Cortex of kidney (tissue), 1 donor: ENCODE measurements at places on chromosomes 7 and 10.

DNA sequence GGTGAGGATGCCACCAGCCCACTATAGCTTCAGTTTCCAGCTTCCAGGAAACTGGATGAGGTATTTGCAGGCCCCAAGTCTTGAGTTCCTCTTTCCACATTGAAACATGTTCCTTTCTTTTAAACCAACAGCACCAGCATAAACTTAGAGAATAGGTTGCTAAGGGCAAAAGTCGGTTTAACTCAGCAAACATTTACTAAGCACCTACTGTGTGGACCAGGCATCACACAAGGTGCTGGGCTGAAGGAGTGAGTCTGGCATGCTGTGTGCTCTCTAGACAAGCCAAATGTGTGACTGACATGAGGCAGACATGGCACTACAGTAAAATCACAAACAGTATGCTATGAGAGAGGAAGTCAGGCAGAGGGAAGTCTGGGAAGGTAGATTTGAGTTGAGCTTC, 11.0 kb upstream of the RASSF4 start:
- no peak for DNase-seq

DNA sequence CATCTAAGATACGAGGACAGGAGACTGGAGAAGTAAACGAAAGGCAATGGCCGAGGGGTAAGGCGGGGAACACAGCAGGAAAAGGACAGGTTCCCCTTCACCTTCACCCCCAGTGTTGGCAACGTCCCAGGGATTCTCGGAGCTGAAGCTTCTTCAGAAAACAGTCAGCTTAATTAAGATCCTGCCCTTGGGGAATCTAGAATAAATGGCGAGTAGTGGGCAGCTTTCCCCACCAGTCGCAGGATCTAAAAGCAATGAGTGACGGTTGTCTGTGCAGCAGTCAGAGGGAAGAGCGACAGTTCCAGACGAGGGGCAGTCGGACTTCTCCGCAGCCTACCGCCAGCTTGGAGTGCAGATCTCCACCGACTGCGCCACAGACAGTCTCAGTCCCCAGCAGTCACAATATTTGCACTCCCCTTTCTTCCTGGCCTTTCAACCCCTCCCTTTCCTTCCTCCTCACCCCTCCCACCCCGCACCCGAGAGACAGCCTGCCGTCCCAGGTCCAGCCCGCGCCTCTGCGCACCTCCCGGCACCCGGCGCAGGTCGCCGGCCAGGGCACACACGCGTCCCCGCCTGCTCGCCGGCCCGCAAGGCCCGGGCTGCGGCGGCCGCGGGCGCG, 10.9 kb upstream of the SP8 start:
- no peak for DNase-seq

DNA sequence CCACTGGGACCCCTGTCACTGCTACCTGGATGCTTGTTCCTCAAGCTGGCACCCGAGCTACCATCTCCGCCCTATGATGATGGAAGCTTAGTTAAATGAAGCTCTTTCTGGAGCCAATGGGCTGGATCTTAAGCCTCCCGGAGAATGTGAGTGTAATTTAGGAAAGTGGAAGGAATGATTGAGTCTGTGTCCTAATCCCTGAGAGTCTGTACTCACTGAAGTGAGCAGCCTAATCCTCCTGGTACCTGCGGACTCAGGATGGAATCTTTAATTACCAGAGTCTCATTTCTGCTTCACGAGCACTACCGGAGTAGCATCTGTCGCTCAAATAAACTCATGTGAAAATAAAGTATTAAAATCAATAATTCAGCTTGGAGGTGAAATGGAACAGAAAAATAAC, 255.5 kb downstream of the WDR37 start:
- DNase-seq, result no peak

- no peak for DNase-seq
Measured at GRCh38 chr10:130500261-130501000, 364.2 kb downstream of the GLRX3 start.

GRCh38 chr7:12494687-12495024, 75.9 kb upstream of the SCIN start:
- DNase-seq, result no peak

DNA sequence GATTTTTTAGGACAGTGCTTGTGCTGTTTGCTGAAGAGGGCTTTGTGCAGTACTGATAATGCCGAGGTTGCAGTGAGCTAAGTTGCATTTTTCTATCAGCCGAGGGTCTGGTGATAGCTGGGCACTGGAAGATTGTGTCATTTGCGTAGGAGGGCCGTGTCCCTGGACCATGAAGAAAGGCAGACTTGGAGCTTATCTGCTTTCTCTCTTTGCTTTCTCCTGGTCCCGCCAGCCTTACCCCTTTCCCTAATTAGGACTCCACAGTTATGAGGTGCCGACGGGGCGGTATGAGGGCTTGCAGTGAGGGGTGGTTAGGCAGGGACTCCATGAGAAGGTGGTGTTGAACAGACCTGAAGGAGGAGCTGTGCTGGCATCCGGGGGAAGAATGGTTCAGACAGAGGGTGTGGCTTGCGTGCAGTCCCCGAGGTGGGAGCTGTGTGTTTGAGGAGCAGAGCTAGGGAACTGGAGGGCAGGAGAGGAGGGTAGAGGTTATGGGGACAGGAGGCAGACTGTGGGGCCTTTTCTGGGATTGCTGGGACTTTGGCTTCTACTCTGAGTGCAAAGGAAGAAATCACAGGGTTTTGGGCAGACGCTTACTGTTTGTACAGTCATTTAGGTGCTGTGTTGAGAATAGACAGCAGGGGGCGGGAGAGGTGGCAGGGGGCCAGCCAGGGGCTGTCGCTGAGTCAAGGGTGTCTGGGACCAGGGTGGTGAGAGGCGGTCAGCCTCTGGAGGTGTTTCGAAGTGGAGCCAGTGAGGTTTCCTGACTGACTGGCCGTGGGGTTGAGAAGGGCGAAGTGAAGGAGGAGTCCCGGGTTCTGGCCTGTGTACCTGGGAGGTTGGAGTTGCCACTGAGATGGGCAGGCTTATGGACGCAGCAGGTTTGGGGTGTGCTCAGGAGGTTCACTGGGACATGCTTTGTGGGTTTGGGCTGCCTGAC, 43.4 kb downstream of the PRF1 start:
- DNase-seq, result no peak

- no peak for DNase-seq
Measured at GRCh38 chr7:25143763-25144162, 18.7 kb upstream of the CYCS start.

DNA sequence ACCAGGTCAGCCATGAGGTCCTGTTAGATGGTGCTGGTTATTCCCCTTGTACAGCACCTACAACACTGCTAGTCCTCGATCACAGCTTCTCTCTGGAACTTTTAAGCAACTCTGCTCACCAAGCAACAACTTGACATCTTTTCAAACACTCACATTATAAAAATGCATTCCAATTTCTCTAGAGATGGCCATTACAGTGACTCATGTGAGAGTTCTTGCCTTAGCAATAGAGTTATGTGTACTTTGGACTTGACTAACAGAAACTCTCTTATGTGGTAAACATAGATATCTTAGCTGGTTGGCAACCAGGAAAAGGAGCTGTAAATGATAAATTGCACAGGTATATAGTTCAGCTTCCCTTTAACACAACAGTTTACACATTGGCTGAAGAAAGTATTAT, 122.2 kb downstream of the PDE1C start:
- DNase-seq, result no peak

DNA sequence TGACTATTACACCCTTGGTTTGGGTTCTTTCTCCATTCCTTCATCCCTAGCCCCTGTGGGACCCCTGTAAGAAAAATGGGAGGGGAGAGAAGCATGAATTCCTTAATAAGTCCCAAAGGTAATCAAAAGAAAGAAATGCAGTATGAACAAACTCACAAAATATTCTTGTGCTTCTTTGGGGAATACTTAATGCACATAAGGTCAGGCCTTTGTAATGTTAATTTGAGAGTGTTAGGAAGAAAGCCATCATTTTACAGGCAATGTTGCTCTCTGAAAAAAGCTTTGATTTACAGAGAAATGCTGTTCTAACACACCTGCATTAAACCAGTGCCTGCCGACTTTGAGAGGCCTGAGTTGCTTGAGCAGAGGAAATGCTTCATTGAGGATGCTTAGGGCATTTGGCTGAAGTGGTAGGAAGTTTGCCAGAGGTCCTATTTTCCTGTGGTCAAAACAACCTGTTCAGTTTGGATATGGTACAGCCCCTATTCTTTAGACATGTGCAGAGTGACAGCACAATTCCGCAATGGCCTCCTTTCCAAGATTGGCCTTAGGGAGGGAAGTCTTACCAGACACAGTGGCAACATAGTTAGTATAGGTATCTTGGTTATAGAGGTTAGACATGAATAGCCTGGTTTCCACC, 643.4 kb downstream of the AUTS2 start:
- DNase-seq, result no peak

DNA sequence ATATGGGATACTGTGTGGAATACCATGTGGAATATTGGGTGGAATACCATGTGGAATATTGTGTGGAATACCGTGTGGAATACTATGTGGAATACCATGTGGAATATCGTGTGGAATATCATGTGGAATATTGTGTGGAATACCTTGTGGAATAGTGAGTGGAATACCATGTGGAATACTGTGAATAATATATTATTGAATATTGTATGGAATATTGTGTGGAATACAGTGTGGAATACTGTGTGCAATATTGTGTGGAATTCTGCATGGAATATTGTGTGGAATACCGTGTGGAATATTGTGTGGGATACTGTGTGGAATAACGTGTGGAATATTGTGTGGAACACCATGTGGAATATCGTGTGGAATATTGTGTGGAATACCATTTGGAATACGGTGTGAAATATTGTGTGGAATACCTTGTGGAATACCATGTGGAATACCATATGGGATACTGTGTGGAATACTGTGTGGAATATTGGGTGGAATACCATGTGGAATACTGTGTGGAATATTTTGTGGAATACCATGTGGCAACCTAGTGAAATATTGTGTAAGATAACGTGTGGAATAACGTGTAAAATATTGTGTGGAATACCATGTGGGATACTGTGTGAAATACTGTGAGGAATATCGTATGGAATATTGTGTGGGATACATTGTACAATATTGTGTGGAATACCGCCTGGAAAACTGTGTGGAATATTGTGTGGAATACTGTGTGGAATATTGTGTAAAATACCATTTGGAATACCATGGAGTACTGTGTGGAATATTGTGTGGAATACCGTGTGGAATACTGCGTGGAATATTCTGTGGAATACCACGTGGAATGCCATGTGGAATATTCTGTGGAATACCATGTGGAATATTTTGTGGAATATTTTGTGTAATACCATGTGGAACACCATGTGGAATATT, 133.9 kb upstream of the CHST15 start:
- DNase-seq, result no peak

GRCh38 chr7:77265666-77266065, 66.0 kb upstream of the FGL2 start:
- DNase-seq, result no peak
